ENCODE measurements at places on chromosomes 2 and 18.

GRCh38 chr2:218255446-218255845 is 5.4 kb upstream of the GPBAR1 start:
- no peak for DNase-seq

DNA sequence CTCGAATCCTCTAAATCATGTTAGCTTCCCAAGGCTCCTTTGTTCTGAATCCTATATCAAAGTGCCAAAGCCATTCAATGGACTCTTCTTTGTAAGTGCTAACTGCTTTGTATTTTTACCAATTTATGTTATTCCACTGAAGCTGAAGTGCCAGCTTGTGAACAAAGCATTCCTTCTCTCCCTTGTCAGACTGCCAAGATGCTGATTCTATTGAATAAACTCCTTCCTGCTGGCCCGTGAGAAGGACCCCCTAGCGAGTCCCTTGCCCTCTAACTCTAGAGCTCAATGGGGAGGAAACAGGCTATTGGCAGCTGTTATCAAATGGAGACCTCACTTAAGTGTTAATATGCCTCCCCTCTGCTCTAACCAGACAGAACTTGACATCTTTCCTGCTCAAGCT is 1097.9 kb upstream of the CNTNAP5 start:
- no peak for DNase-seq

GRCh38 chr2:20418519-20418918 is 28.4 kb upstream of the RHOB start:
- DNase-seq = no peak

DNA sequence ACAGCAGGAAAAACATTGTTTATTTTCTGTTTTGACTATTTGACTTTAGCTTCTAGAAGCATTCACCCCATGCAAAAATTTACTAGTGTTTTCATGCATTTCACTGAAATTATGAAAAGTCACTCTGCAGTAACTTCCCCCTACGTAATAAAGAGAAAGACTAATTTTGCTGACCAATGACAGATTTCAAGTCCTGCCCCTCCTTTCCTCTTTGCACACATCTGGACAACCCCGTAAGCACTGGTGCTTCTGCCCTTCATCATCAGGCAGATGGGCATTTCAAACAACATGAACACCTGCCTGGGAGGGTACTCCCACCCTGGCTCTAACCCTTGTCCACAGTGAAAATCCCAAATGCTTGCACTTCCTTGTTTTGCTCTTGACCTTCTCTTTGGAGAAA is 815.0 kb upstream of the ID2 start:
- DNase-seq = no peak

DNA sequence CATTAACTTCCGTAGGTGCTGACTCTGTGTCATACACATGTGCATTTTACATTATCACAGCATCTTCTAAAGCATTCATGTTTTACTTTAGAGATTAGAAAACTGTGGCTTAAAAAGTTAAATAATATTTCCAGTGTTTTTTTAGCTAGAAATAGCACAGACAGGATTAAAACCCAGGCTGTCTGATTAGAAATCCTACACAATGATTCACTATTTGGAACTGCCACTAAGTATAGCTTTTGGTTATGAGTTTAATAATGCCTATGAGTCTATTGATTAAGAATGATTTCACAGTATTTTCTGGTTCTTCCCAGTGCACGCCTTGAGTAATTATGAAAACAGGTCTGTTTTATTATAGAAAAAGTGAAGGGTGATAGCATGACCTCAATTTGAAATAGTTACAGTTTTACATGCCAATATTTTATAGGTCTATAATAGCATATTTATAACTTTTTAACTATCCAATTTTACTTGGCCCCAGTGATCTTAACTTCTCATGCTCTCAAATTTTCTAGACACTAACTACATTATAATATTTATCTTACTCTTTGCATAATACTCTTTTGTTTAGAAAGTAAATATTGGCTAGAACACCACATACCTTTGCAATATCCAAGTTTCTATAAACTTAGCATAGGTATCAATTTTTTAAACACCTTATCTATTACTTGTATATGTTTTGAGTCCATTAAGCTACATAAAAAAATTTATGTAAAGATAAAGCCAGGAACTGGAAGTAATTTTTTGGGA is 313.2 kb downstream of the RND3 start:
- DNase-seq = no peak

GRCh38 chr18:25827228-25827627 is 263.2 kb downstream of the SS18 start:
- no peak for DNase-seq

- no peak for DNase-seq
These were observed 26.4 kb downstream of the DNMT3A start for GRCh38 chr2:25315316-25315680.

DNA sequence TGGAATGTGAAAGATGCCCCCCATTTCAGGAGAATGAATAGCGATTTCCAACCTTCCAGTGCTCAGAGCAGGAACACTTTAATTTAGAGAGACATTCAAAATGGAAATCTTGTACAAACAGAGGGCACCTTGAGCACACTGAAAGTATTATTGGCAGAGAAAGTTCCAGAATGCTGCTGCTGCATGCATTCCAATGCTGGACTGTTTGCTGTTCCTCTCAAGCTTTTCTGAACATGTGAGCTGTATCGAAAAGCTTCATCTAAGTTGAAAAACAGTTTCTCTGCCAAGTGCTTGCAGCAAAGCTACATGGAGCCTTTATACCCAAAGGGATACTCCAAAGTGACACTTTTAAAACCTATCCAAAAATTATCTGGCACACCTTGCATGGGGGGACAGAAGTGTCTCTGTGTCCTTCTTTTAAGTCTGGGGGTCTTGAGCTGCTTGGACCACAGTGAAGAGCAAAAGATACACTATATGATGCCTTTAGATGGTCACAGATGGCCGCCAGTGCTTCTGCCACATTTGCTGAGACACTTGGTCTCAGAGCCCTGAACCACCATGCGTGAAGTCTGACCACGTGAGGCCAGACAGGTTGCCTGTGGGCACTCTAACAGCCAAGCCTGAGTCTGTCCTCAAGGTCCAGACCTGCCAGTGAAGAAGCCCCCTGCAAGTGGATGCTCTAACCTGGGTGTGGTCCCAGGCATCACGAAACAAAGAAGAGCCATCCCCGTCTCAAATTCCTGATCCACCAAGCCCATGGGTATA is 18.8 kb downstream of the UXS1 start:
- DNase-seq = no peak

GRCh38 chr18:68288408-68288807 is 426.5 kb downstream of the TMX3 start:
- DNase-seq = no peak

GRCh38 chr2:152766928-152767327 is 48.5 kb downstream of the ARL6IP6 start:
- no peak for DNase-seq

- no peak for DNase-seq
These were observed 24.8 kb downstream of the MAP3K2 start for GRCh38 chr2:127362971-127363370.

GRCh38 chr2:20509770-20510490 is 63.1 kb downstream of the RHOB start:
- DNase-seq = no peak

DNA sequence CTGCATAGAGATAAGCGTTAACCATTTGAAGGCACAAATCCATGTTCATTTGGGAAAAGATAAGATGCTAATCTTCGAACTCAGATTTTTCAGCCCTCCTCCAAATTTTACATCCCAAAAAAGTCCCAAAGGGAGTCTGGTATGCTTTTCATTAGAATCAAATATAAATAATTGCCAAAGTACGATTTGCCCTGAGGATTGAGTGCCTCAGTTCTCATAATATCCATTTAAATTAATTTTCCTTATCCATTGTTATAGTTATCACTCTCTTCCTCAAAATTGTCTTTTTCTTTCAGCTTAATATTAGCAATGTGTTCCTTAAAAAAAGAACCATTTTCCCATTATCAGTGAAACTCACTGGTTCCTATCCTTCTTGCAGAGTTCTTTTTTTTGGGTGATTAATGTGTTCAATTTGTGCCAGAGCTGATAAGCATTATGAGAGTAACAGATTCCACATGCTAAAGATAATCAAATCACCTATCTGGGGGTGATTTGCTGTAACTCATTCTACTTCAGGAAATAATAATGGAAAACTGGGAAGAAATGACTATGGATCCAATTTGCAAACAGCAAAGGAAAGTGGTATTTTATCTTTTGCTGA is 686 bp downstream of the HNMT start:
- DNase-seq = no peak

DNA sequence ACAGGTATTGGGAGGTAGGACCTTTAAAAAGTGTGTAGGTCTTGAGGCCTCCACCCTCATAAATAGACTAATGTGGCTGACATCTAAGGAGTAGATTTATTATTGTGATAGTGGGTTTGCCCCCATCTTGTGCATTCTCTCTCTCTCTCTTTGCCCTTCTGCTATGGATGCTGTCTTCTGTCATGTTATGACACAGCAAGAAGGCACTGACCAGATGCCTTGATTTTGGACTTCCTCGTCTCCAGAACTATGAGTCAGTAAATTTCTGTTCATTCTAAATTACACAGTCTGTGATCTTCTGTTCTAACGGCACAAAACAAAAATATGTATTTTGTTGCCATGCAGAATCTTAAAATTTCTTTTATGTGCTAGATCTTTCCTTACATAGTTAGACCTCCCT is 66.9 kb downstream of the ATAD2B start:
- DNase-seq = no peak

- no peak for DNase-seq
These were observed 6.7 kb downstream of the CHMP3 start for GRCh38 chr2:86556508-86556907.

DNA sequence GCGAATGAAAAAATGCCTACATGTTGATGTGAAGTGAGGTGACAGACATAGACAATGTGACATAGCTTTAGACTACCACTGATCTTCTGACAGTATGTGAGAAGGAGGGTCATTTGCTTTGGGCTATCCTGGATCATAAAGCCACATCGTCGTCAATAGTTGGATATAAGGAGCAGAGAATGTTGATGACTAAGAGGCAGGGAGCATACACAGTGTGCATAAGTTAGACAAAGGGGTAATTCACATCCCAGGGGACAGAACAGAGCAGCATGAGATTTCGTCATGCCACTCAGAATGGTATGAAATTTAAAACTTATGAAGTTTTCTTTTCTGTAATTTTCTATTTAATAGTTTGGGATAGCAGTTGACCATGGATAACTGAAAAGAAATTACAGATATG is 403.2 kb downstream of the DSC3 start:
- DNase-seq = no peak

- DNase-seq = no peak
These were observed 240.3 kb downstream of the HDAC4 start for GRCh38 chr2:239160226-239161143.

DNA sequence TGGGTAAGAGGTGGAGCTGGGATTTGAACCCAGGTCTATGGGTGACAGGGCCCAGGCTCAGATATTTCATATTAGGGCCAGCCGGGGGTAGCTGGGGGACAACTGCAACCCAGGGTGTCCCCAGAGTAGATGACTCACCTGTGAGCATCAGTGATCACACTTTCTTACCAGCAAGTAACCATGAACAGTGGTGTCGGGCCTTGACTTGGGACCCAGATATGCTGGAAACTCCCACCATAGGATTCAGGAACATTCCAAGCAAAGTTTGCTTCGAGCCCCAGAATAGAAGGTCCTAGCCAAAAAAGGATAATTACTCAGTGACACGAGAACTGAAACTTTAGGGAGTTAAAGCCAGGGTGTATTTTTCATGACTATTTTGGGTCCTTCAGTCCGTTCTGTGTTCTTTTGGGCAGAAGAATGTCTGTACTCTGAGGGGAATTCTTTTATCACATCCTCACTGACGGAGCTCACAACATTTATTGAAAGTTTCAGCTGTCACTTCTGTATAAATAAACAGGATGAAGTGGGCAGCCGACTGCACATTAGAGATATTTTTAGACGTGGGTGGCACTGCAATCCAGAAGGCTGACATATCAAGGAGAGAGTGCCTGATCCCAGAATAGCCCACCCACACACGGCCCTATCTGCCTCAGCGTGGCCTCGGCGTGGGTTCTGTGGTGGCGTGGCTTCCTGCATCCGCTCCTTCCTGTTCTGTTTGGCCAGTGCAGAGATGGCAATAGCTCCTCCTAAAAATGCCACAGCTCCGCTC is 45.6 kb downstream of the RAMP1 start:
- DNase-seq = no peak

DNA sequence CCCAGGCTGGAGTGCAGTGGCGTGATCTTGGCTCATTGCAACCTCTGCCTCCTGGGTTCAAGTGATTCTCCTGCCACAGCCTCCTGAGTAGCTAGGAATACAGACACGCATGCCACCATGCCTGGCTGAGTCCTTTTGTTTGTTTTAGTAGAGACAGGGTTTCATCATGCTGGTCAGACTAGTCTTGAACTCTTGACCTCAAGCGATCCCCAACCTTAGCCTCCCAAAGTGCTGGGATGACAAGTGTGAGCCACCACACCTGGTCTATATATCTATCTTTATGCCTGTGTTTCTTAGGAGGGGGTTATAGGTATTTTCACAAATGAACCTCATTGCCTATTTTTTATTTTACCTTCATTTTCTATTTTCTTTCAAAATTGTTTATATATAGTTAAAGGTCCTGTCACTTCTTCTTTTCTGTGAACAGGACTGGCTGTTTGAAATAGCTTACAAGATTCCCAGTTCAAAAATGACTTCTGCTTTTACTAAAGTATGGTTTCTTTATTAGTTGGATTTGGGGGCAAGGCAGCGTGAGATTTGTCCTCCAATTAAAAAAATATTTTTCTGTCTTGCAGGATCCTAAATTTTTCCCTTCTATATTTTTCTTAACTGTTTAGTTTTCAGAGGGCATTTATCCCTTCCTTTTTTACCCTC is 16.4 kb upstream of the MARCHF7 start:
- peak; percentile 59 for DNase-seq

GRCh38 chr2:150485114-150485870 is 2.2 kb downstream of the RND3 start:
- DNase-seq = no peak

DNA sequence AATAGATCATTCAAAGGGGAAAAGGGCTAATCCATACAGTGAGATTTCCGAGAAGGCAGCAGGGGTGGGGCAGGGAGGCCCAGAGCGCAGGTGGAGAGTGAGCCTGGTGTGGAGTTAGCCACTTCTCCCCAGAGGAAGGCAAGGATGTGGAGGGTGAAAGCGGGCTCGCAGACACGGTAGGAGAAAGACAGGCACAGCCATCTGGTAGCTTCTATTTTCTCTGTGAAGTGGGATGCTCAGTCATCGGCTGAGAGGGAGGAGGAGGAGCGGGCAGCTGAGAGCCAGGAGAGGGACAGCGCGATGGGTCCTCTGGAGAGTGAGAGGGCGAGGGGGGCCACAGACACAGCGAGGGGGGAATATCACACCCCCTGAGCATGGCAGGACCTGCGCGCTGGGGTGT is 153.3 kb upstream of the NDUFV2 start:
- DNase-seq = no peak

DNA sequence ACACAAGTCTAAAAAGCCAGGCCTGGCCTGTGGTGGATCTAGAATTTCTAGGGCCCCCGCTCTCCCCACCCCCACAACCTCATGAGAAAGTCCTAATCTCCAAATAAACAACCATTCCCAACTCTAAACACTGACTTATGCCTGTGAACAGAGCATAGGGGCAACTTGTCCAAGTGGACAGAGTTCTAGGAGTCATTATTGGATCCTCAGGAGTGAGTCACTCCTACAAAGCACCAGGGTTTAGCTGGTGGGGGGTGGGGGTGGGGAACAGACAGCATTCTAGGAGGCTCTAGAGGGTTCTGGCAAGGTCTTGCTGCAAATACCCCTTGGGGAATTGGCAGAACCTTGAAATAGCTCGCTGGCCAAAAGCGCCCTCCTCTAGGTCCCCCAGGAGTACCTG is 83.3 kb downstream of the ZCCHC2 start:
- no peak for DNase-seq

GRCh38 chr18:54734059-54734458 is 94.2 kb upstream of the RAB27B start:
- no peak for DNase-seq

GRCh38 chr2:174618179-174618578 is 20.6 kb upstream of the WIPF1 start:
- DNase-seq = no peak

Measured in SIG-M5 (cell line).